NCI-H1105 (cell line): ENCODE measurements at places on chromosomes 7 and 10.

DNA sequence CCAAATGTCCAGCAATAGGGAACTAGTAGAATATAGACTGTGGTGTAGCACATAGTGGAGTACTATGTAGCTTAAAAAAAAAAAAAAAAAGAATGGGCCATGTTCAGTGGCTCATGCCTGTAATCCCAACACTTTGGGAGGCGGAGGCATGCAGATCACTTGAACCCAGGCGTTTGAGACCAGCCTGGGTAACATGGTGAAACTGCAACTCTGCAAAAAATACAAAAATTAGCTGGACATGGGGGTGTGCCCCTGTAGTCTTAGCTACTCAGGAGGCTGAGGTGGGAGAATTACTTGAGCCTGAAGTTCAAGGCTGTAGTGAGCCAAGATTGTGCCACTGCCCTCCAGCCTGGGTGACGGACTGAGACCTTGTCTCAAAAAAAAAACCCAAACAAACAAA lies 64.4 kb downstream of the CHN2 start:
- DNase-seq: no peak

DNA sequence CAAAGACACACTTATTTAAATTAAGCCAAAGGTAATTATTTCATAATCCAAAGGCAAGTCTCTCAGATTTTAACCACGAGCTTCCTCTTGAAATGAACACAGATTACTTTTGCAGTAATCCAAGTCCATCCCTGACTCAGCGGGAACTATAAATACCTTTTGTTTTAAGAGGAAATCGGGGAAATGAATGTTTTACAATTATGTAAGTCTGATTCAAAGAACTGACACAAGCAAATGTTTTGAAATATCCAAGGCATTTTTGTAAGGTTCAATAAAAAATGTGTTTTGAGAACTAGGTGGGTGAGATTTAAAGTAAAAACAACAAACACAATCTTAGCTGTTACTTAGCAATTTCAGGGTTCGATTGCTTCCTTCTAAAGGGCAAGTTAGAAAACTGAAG lies 179.8 kb upstream of the ASAH2 start:
- DNase-seq: no peak

DNA sequence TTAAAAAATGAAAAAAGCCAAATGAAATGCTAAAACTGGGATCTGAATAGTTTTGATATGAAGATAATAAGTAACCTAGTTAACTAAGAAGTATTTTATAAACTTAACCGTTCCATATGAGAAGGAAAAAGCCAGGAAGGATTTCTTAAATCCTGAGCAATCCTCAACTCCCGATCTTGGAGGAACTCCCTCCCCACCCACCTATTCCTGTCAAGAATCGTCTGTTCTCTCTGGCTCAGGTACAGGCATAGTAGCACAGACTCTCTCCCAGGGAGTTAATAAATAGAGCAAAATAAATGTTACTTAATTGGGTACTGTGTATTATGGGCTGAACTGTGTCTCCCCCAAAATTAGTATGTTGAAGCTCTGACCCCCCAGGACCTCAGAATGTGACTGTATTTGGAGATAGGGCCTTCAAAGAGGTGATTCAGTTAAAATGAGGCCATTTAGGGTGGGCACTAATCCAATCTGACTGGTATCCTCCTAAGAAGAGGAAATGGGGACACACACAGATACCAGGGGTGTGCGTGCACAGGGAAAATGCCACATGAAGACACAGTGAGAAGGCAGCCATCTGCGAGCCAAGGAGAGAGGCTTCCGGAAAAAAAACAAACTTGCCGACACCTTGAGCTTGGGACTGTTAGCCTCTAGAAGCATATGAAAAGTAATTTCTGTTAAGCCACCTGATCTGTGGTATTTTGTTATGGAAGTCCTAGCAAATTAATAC lies 28.7 kb downstream of the PUS7 start:
- DNase-seq: no peak

- peak; percentile 10 for DNase-seq
These were observed 22.5 kb downstream of the CFAP43 start for GRCh38 chr10:104209575-104210198.

DNA sequence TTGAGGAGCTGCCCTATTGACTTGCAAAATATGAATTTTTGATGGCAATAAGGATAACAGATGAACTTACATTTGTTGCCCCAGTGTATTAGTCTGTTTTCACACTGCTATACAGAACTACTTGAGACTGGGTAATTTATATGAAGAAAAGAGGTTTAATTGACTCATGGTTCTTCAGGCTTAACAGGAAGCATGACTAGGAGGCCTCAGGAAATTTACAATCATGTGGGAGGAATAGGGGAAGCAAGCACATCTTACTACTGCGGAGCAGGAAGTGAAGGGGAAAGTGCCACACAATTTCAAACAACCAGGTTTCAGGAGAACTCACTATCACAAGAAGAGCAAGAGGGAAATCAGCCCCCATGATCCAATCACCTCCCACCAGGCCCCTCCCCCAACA lies 57.9 kb downstream of the ZNF22 start:
- no peak for DNase-seq

DNA sequence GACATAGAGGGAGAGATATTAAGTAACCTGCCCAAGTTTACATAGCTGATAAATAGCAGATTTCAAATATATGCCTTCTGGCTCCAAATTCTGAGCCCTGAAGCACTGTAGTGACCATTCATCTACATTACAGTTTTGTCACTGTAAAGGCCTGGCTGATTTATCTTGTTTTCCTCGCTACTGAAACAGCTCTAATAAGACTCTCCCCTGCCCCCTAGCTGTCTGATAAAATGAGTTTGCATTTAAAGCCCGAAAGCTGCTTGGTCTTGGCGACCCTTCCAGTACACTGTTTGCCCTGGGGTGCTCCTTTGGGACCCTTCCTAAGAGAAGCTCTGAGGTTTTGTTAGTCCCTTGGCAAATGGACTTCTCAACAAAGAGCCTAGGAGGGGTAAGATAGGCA lies 59.7 kb upstream of the RAB11FIP2 start:
- DNase-seq: no peak

DNA sequence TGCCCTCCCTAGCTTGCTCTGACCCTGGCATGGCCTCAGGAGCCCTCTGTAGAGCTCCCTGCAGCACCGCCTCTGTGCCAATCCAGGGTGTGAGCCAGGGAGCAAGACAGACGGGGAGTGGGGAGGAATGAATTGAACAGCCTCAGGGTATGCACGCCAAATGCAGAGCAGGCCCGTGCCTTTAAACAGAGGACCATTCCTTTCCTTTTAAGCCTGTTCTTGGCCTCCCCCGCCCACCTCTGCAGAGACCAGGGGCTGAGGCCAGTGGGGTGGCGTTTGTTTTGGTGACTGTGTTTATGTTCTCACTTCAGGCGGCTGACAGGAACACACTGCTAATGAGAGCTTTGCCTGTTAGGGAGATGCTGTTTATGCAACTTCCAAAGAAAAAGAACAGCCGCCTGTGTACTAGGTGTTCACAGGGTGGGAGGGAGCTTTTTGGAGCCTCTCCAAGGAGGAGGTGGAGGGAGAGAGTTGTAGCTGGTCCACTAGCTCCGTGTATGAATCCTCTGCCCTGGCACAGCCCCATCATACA lies 528.1 kb upstream of the DPP6 start:
- DNase-seq: peak; percentile 39

GRCh38 chr7:155739538-155740143 lies 72.6 kb downstream of the SHH start:
- DNase-seq: no peak
